ENCODE measurements at places on chromosomes 2 and 18.

DNA sequence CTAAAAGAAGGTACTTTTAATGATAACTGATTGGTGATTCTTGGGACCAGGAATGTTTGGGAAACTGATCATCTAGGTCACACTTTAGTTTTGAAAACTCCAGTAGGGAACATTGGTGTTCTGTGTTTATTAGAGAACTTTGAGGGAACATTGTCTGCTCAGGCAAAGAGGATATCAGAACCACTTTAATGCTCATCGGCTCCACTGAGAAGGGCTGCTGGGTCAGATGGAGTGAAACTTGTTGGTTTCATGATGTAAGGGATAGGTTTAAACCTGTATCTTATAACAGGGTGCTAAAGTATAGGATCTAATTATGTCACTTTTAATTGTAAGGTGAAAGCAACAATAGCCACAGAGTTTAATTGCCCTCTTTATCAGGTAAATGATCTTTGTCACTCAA lies 14.2 kb upstream of the POLI start:
- no peak for DNase-seq

DNA sequence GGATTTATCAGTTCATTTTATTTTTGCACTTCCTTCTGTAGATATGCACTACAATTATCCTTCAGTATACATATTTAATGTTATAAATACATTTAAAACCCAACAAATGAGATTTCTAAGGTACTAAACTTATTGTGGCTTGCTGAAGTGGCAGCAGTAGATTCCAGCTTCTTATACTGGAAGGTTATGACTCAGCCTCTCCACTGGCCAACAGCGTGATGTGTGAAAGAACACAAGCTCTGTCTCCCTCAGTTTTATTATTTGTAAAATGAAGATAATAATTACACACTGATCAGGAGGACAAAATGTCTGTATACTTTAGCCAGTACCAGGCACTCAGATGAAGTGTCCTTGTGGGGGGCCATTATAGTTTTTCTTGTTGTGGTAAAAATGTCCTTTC lies 1147.1 kb downstream of the CNTNAP5 start:
- DNase-seq: no peak

- DNase-seq: no peak
These were observed 30.9 kb upstream of the IER3IP1 start for GRCh38 chr18:47206945-47207637.

DNA sequence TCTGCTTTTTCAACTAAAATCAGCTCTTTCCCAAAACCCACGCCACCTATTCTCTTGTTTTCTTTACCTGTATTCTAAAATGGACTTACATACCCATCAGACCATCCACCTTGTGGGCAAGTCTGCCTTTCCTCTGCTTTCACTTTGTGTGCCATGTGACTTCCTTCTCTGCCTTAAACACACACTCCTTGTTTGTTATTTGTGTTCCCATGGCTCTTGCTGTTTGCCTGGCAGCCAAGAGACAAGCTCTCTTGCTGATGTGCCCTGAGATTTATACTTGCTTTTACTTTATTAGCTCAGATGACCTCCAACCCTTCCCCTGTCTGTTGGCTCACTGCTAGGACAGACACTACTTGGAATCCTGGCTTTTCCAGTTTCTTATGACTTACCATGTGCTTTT lies 309.7 kb upstream of the LRRTM4 start:
- no peak for DNase-seq
